ENCODE measurements at places on chromosomes 7 and 10.
A peak's percentile ranks its signal among the peaks of the same experiment; 100 is the strongest.

DNA sequence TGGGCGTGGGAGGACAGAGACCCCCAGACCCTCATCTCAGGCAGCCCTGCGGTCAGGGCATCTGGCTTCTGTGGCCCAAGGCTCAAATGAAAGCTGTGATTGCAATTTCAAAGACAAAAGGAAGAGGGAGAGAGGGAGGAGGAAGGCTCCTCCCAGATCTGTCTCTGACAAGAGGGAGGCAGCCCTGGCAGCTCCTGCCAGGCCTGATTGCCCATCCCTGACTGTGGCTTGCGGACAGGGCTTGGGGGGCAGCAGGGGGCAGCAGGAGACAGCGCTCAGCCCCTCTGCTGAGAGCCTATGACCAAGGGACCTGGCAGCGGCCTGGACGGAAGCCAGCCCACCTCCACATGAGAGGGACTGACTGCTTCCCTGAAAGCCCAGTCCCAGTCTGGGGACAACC, 91.8 kb downstream of the PTPRN2 start:
- no peak for DNase-seq

- peak; percentile 36 for DNase-seq
Measured at GRCh38 chr7:37311355-37311754, 137.3 kb downstream of the ELMO1 start.

DNA sequence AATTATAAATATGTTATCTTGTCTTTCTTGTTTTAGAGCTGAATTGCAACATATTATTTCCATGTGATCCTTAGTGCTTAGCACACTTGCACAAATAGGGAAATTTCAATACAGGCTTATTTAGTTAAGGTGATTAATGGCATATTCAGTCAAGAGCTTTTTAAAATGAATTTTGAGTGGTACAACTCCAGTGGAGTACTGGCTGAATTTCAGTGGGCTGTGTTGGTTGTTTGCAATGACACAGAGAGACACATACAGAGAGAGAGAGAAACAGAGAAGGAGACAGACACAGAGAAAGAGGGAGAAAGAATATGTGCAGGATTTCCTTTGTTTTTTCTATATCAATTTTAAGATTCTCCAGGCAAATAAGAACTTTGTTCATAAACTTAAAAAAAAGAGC, 766.9 kb downstream of the DNAJB9 start:
- no peak for DNase-seq

DNA sequence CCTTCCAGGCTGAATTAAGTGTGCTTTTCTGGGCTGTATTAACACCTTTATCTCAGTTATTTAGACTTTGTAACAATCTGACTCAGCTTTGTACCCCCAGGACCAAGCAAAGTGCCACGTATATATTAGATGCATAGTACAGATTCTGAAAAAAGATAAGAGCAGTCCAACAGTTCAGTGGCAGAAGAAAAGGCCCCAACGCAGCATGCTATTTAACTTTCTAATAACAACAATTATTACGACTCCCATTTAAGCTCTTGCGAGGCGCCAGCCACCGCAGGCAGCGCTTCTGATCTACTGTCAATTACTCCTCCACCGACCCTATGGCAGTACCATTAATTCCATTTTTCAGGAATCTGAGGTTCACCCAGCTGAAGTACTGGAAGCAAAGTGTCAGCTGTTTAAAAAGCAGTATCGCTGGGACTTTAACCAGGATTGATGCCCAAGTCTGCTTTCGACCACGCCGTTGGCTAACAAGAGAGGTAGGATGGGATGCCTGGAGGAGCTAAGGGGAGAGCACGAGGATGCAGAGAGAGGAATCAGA, 638 bp downstream of the LIPA start:
- no peak for DNase-seq

DNA sequence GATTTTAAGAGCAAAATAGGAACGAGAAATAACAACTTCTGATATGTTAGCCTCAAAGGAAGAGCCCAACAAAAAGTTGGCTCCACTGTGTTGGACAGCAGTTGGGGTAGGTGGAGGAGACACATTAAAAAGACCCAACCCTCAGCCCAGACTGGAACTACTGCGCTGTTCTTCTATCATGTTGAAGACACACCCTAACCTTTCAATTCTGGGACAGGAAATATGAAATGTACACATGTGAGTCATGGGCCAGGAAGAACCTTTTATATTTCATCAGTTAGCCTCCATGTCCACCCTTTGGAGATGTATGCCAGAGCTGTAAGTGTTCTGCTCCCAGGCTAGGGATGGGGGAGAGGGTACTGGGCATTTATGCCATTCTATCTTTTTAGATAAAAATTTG, 22.1 kb downstream of the CLDN12 start:
- DNase-seq, result no peak

DNA sequence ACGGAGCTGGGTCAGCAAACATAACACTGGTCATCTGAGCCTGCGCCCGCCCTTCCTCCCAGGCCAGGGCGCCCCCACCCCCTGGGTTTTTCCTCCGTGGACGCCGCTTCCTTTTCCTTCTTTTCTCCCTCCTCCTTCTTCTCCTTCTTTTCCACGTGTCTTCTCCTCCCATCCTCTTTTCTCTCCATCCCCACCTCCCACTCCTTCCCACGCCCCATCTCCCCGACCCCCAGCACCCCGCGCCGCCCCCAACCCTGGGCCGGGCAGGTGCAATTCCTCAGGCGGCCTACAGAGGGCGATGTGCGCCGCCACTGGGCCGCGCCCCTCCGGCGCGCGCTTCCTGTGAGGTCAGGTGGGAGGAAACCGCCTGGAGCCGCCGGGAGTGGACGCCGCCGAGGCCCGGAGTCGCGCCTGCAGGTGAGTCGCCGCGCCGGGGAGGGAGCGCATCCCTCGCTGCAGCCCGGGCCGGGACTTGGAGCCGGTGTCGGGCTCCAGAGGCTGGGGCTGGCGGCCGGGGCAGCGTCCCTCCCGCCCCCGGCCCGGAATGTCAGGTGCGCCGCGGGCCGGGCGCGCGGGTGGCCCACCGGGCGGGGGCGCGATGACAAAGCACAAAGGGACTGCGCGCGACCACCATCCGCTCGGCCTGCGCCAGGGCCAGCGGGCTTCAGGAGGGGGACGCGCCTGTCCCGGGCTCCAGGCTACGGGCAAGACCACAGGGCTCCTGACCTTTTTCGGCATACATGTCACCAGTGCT, at the start of gene FAM241B:
Gene FAM241B, plus strand, starts transcription at position 351 of the 754 bp plus-strand sequence. CDS start 1,497 bp downstream, outside the sequence.
- DNase-seq, result peak; percentile 51

DNA sequence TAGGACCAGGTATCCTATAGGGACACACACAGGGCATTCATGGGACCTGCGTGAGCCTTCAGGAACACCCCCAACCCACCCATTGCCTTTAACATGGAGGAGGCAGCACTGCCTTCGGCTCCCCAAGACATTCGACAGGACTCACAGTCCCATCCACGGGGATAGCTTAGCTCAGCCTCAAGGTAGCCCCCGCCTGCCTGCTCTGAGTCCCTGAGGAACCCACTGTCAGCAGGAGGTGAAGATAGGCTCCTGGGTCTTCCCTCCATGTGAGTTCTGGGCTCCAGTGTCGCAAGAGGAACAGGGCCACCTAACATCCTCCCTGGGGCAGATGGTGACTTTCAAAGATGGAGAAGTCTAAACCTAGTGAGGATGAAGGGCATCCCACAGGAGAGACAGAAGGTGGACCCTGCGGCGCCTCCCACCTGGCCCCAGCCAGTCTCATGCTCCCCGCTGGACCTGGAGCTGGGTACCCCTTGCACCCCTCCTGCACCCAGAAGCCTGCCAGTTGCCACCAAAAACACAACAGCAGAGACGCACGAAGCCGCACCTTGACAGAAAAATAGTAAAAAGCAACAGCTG, 4.9 kb upstream of the ADIRF start:
- no peak for DNase-seq

- DNase-seq, result no peak
Measured at GRCh38 chr10:133087679-133088178, at the start of gene ADGRA1. Gene ADGRA1 (plus strand): TSS chr10:133087924. CDS start chr10:133088910, 986 bp downstream.

- no peak for DNase-seq
Measured at GRCh38 chr7:131004371-131004770, 270.4 kb upstream of the KLF14 start.

GRCh38 chr7:70953796-70954195, 178.1 kb upstream of the GALNT17 start:
- no peak for DNase-seq

DNA sequence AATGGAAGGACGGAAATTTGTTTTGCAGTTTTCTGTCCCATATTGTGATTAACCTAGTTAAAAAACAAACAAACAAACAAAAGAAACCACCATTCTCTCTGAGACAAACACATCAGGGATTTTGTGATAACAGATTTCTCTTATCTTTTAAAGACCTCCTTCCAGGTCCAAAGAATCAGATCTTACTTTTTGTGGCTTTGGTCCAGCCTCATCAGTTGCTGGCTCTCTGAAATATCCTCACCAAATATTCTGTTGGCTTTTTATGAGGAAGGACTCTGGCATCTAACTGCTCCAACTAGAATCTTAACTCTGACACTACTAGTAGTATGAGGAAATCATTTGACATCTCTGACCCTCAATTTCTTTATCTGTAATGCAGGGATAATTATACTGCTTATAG, 4.8 kb downstream of the FAM204A start:
- no peak for DNase-seq

GRCh38 chr10:126474031-126474430, 85.8 kb upstream of the ADAM12 start:
- DNase-seq, result no peak

- DNase-seq, result no peak
Measured at GRCh38 chr7:138388673-138389491, 71.2 kb upstream of the TRIM24 start.

DNA sequence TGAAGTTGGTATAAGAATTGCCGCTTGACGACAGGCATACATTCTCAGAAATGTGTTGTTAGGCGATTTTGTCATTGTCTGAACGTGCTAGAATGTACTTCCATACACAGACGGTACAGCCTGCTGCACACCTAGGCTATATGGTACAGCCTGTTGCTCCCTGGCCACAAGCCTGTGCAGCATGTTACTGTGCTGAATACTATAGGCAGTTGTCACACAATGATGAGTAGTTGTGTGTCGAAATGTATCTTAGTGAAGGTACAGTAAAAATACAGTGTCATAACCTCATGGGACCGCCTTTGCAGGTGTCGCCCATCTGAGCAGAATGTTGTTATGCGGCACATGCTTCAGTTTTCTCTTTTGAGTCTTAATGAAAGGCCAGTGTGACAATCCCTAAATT, 66.5 kb downstream of the SHH start:
- no peak for DNase-seq
